NCI-H1930 (cell line): ENCODE measurements at places on chromosomes 7 and 10.

DNA sequence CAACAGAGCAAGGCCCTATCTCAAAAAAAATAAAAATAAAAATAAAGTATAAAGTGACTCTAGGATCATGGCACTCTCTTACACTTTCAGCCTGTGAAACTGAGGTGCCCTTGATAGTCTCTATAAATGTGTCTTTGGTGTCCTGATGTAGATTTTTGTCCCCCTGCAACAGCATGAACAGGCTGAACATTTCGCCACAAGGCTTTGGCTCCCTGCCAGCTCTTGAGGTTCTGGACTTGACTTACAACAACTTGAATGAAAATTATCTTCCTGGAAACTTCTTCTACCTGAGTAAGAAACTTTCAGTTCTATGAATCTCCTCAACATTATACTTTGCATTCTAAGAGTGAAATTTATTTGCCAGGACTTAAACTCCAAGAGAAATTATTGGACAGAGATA lies 48.1 kb upstream of the BMS1 start:
- no peak for DNase-seq

DNA sequence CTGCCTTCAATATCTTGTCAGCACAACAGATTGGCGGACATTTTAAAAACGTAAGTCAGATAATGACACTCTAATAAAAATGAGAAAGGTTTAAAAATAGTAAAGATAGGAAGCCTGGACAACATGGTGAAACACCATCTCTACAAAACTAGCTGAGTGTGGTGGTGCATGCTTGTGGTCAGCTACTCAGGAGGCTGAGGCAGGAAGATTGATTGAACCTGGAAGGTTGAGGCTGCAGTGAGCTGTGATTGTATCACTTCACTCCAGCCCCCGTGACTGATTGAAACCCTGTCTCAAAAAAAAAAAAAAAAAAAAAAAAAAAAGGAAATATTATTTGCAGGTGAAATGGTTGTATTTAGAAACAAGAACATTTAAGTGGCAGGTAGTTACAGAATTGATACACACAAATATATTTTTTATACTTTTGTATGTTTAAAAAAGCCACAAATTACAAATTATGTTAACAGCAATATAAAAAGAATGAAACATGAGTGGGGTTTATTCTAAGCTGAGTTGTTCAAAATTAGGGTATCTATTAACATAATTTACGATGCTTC lies 141.9 kb downstream of the ADK start:
- DNase-seq: no peak

DNA sequence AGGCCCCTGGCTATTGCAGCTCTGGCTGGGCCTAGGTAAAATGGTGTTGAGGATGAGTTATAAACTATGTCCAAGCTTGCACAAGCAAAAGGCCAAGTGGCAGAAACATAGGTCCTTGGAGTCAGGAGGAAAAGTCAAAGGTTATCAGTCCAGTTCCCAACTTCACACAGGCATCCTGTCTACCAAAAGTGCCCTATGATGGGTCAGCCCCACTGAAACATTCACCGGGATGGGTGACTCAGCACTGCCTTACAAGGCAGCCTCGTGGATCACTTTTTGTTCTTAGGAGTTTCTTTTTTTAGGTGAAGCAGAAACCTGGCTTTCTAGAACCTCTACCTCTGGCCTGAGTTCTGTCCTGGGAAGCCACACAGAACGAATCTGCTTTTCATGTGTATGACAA lies 158.8 kb upstream of the LYZL2 start:
- DNase-seq: no peak

DNA sequence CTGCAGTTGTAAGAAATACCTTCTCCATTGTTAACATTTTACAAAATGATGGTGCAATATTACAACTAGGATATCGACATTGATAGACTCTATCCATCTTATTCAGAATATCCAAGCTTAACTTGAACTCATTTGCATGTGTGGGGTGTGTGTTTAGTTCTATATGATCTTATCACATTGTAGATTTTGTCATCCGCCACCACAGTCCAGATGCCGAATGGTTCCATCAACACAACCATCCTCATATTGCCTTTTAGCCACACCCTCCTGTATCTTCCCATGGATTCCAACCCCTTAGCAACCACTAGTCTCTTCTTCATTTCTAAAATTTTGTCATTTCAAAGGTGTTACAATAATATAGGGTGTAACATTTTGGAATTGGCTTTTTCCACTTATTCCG lies 452.9 kb upstream of the AKR1E2 start:
- DNase-seq: no peak

DNA sequence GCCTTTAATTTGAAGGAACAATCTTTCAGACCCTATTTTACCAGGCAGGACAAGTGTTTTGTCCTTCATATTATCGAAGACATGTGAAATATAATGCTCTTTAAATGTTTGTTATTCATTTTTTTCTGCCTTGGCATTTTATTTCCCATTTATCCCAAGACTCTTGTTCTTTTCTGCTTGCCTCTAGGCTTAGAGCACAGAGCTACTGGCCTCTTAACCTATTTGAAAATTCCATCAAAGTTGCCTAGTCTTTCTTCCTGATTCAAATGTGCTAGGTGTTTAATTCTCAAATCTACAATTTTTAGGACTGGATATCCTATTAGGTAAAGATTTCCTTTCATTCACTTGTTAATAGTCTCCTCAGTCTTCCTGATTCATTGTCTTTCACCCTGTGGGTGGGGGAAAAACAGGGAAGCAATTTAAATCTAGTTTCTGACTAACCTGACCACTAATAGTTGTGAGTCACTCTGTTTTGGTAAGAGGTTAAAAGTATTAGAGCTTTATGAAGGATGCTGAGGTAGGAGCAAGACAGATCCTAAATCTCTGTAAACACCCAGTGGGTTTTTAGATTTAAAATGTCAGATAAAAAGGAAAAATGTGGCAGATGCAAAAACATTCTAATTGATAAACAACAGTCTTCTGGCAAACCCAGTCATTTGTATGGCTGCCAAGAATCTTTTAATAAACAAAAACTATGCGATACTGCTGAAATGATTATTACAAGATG lies 1.5 kb downstream of the LIPK start:
- no peak for DNase-seq

DNA sequence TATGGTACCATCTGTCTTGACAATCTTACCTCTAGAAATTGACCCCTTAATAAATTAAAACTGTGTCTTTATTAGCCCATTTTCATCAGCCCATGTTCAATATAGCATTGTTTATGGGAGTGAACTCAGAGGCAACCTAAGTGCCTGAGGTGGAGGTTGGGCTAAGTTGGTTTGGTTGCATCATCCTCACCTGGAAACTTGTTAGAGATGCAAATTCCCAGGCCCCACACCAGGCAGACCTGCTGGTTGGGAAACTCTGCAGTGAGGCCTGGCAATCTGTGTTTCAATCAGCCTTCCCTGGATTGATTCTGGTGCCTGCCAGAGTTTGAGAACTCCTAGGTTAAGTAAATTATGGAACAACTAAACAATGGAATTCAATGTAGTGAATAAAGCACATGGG lies 9.4 kb upstream of the FAM170B start:
- no peak for DNase-seq
